ENCODE measurements at places on chromosomes 5 and 9.

DNA sequence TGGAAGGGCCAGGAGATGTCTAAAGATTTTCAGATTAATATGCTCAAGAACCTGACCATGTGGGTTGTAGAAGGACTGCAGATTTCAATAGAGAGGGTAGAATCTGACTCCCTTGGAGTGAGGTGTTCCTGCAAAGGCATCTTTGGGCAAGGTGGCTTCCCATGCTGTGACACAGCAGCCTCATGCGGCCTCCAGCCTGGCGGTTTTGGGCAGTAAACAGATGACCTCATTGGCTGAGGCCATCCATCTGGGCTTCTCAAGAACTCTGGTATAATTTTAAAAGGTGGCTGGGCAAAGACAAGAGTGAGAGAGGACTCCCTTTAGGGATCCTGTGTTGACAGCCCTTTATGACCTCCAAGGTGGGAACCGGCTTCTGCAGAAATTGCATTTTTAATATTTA, 90.3 kb upstream of the ERCC6L2 start:
- no peak for DNase-seq

GRCh38 chr5:134184155-134185135, 7.7 kb upstream of the SKP1 start:
- peak; percentile 68 for DNase-seq

DNA sequence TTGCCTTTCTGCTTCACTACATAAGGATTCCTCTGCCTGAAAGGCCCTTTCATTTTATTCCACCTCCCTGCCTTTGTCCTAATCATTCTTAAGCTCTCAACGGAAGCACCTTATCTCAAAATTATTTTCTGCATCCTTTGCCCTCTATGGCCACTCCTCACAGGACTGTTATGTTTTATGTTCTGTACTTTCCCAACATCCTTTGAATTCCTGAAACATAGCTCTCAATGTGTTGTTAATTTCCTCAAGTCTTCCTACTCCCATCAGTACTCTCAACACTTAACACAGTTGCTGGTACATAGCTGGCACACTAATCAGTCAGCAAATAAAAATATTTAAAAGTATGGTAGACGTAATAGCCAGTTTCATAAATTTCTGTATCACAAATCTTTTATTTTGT, 193.0 kb downstream of the RFX3 start:
- DNase-seq: no peak

- DNase-seq: no peak
Measured at GRCh38 chr9:115018547-115019435, 88.4 kb upstream of the TNFSF8 start.

GRCh38 chr5:181224390-181225229, 1.5 kb downstream of the TRIM41 start:
- DNase-seq: no peak

GRCh38 chr5:117792476-117792875, 1195.9 kb downstream of the DTWD2 start:
- DNase-seq: no peak

GRCh38 chr5:113161806-113162205, 185.2 kb downstream of the DCP2 start:
- DNase-seq: no peak

- DNase-seq: no peak
Measured at GRCh38 chr5:50583621-50584020, 82.8 kb upstream of the PARP8 start.

DNA sequence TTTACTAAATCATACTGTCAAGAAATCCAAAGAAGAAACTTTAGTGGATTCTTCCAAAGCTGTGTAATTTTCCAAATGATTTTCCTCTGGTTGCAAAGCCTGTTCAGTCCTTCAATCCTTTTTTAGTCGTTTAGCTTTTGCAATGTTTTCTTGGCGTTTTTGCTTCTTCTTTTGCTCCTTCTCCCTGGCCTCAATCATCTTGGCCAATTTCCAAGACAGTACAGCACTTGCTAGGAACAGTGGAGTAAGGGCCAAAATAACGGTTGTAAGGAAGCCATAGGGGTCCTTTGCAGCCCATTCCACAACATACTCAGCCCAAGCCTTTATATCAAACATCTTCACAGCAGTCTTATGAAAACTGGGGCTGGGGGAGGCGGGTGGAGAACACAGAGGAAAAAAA, 2.4 kb downstream of the SMIM15 start:
- no peak for DNase-seq

DNA sequence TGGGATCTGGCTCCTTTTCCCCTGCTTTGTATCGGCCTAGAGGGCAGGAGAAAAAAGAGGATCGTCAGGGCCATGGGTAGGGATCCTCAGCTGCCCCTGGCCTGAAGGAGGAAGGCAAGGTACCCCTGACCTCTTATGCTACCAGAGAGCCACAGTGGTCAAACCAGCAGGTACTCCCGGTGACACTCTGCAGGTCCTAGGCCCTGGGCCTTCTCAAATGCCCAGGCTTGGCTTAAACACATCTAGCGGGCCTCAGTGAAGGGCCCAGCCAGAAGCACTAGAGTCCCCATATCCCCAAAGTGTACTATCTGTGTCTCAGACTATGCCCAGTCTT, 3.5 kb downstream of the IRF1 start:
- no peak for DNase-seq

- no peak for DNase-seq
Measured at GRCh38 chr5:118981783-118982182, 6.6 kb downstream of the DTWD2 start.

DNA sequence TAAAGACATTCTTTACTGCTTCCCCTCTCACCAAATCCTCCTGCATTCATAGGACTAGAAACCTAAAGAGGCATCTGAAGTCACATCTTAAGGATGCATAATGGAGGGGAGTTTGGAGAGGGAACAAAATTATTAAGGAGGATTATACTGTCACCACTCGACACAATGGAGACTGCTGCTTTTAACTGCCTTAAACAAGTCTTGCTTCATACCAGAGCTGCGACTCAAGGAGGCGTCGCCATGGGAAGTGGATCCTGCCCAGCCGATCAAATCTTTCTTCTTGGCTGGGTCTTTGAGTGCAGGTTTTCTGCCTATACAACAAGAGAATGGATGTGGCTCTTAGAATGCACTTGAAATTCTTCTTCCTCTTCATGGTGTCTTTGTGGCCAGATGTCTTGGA, 66.7 kb upstream of the FOXE1 start:
- no peak for DNase-seq

DNA sequence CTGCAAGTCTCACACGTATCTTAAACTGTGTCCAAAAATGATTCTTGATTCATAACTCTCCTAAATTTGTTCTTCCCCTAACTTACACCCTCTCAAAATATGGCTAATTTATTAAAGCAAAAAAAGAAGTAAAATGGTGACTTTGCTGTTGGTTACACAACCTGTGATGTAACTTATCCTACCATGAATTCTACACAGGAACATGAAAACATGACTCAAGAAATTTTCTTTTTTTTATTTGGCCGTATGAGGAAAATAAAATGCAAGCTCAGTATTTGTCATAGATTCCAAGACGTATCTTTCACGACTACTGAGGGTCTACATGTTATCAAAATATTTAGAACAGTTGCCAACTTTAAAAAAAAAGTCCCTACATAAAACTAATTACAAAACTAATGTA, 9.2 kb downstream of the LIFR start:
- no peak for DNase-seq

DNA sequence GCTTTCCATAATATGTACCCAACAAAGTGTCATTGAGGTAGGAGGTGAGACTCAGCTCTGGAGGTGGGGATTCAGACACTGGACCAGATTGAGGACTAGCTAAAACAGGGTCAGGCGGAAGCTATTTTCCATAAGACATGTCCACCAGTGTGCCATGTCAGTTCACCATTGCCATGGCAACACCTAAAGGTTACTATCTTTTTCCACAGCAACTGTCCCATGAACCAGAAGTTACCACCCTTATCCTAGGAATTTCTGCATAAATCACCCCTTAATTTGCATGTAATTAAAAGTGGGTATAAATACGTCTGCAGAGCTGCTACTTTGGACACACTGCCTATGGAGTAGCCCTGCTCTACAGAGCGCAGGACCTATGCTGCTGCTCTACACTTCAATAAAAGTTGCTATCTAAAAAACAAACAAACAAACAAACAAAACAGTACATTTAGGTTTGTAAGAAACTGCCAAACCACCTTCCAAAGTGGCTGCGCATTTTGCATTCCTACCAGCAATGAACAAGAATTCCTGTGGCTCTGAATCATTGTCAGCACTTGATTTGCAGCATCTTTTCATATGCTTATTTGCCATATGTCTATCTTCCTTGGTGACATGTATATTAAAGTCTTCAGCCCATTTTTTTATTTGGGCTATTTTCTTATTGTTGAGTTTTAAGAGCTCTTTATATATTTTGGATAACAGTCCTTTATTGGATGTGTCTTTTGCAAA, 18.0 kb upstream of the TRIM32 start:
- no peak for DNase-seq

DNA sequence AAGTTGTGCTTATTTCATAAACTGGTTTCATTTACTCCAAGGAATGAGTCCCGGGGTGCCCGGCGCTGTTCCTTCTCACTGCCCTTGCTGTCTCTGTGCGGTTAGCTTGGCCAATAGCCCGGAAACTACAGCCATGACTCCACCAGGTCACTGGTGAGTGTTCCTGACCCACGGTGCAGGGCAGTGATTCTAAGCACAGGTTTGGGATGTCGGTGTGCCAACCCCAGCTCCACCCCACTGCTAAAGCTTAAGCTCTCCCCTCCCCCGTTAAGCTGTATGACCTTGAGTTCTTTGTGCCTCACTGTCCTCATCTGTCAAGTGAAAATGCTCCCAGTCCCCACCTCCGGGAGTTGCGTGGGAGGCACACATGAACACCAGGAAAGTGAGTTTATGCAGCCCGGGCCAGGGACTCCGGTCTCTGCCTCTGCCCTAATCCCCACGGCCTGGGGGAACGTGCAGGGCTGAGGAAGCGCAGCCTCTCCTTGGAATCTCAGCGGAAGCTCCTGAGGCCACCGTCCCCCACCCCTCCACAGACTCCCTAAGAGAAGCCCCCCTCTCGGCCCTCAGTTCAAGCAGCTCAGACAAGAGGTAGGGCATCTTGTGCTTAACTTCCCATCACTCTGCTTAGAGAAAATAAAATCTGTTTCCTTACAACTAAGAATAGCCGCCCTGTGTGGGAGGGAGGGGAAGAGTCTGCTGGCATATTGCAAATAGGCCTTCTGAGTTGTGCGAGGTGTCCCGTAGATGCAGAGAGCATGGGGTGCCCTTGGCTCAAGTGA, 92.0 kb upstream of the RAI14 start:
- no peak for DNase-seq

DNA sequence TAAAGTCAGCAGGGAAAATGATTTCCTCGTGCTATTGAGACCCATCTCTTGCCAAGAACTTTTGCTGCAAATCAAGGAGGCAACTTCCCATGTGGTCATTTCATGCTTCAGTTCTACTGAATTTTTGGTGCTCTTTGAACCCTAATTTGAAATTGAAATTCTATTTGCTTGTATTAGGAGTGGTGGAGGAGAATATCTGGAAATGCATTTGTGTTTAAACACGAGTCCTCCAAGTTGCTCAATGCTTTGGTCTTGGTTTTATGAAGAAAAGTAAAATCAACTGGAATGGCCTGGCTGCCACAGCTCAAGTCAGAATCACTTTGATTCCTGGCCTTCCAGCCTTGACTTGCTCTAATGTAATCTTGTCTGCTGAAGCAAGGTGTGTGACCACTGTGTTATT, 613.2 kb downstream of the TLE1 start:
- DNase-seq: no peak

All from activated CD4-positive, alpha-beta T cell treated with anti-CD3 and anti-CD28 coated beads, Interleukin-2, amount 50 U/mL, for 24 hours (primary cell).